ENCODE measurements at places on chromosomes 4 and X. TPM values are rescaled to one million over a fixed set of nuclear protein-coding genes. Genes with fewer than 3 reads are reported as not detected.
A peak's percentile ranks its signal among the peaks of the same experiment; 100 is the strongest.

- DNase-seq: no peak
Measured at GRCh38 chrX:133697656-133698055, 282.4 kb upstream of the GPC4 start.

GRCh38 chr4:137957806-137958205 is 284.3 kb downstream of the SLC7A11 start:
- no peak for DNase-seq

- no peak for DNase-seq
Measured at GRCh38 chr4:25888781-25889180, 25.2 kb upstream of the SMIM20 start.

DNA sequence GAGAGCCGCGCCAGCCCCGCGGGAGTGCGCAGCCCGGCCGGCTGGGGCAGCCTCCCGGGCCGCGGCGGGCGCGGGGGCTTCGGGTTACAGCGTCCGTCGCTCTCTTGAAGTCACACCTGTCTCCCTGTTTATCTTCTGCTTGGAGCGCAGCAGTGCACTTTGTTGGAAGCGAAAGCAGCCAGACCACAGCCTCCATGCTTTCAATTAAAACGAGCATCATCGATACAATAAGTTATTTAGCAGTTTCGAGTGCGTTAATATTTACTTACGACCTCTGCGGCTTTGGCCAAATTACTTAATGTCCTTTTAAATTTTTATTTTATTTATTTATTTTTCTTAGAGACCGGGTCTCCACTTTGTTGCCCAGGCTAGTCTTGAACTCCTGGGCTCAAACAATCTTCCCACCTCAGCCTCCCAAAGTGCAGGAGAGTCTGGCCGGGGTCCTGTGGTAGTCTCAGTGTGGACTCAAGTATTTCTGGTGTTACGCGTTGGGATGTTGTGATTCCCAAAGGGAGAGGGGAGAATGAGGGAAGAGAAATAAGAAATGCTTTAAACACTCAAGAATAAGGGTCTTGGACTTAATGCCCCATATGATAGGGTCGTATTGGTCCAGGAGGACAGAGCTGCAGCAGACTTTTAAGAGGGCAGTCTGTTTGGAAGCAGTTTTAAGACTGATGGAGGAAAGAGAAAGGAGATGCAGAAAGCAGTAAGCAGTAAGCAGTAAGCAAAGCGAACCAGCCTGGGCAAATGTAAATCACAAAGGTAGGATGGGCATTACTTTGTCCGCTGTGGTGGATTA is 504 bp upstream of the PDLIM3 start:
- DNase-seq: peak; percentile 31

DNA sequence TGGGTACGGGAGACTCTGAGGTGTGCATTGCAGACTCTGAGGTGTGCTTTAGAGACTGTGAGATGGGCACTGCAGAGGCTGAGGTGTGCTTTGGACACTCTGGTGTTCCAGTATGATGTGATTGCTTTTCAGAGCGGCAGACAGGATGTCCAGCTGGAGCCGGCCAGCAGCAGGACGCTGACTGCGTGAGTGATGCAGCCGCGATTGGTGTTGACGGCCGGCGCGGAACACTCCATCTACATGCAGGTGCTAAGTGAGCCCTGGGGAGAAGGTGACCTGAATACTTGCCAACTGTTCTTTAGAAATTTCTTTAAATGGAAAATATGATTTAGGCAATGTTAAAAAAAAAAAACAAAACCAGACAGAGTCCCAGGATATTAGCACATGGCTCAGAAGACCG is 103.1 kb upstream of the PPP2R3B start:
- no peak for DNase-seq

GRCh38 chrX:101417981-101418841 is 10.2 kb downstream of the HNRNPH2 start:
- peak; percentile 4 for DNase-seq

DNA sequence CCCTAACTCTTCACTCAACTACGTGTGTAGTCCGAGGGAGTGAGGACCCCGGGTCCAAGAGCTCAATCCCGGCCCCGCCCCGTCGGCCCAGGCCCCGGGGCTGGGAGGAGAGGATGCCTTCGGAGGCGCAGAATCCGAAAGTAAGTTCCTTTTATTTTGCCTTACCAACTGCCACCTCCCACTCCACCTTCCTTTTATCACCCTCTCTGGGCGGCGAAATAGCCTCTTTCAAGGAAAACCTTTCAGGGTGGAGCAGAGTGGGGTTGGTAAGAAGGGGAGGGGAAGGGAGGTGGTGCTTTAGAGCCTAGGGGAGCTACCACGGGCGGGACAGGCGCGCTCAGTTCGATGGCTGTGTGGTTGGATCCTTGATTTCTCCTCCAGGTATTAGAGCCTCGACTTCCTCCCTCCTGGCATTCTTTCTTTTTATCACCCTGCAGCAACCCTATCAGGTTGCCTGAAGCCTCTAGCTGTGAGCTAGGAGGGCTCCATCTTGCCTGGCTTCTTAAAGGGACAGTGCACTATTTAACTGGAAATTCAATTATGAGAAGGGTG is 191.2 kb downstream of the RRAGB start:
- no peak for DNase-seq

GRCh38 chr4:15317246-15317645 is 110.6 kb upstream of the C1QTNF7 start:
- peak; percentile 16 for DNase-seq

GRCh38 chr4:66034671-66035070 is 364.4 kb upstream of the EPHA5 start:
- DNase-seq: no peak

GRCh38 chr4:7607156-7607910 is 172.6 kb upstream of the PSAPL1 start:
- DNase-seq: peak; percentile 16

GRCh38 chrX:31969714-31970113 is 897.9 kb upstream of the FTHL17 start:
- DNase-seq: no peak

DNA sequence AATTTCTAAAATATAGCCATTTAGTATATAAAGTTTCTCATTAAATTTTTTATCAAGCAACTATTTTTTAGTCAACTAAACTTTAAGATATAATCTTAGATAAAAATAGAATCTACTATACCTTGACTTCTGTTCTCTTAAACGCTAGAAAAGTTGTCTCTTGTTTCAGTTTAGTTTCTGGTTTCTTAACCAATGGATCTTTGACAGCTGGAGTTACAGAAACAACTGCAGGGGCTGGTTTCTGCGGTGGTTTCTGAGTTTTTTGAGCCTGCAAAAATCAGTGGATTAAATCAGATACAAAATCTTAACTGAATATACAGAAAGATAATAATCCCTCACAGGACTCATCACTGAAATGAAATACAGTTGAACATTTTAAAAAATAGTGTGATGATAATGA is 21.9 kb downstream of the INTS12 start:
- DNase-seq: no peak

GRCh38 chr4:2402048-2402842 is 16.2 kb downstream of the ZFYVE28 start:
- no peak for DNase-seq

DNA sequence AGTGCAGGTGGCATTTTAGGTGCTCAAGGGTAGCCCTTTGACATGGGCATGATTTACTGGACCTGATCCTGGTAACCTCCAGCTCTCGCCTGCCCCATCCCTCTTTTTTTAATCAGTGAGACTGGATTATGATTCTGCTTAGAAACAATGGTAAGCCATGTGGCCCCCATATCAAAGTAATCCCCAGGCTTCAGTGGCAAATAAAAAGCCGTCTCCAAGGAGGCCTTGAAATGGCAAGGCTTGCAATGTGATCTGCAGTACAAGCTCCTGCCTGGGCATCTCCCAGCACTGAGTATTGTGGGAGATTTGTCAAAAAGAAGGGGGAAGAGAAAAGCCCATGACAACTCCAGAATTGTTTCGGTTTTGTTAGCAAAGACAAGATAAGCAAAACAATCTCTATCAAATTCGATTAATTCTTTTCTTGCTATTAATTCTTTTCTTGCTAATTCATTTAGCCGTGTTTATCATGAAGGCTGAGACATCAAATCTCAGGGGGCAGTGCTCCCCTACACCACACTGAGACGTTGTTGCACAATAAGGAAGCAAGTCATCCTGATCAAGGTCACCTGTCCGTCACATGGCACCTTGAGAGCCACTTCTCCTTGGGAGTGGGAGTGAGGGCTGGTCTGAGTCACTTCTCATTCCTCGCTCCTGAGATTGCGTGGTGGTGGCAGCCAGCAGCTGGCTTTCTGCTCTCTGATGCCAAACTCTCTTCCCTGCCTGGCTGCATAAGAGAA is 312.7 kb upstream of the GATB start:
- DNase-seq: peak; percentile 2

- no peak for DNase-seq
Measured at GRCh38 chr4:139773560-139774318, 108.1 kb downstream of the MGST2 start.

DNA sequence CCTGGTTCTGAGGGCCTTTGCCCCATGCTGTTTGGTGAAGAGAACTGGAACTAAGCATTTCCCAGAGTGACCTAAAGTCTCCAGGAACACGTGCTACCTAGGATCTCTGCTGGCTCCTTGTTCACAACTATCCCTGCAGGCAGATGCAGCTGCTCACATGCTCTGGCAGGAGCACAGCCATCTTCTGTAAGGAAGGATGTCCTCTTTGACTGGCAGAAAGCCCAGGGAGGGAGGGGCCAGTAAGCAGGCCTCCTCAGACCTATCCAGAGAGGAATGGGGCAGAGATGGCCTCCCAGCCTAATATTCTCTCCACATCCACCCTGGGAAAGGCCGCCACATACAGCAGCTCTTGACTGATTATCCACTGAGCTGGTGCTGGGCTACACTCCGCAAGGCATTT is 142.8 kb upstream of the EOLA2 start:
- DNase-seq: no peak

- no peak for DNase-seq
Measured at GRCh38 chrX:44203791-44204190, 139.7 kb downstream of the EFHC2 start.

DNA sequence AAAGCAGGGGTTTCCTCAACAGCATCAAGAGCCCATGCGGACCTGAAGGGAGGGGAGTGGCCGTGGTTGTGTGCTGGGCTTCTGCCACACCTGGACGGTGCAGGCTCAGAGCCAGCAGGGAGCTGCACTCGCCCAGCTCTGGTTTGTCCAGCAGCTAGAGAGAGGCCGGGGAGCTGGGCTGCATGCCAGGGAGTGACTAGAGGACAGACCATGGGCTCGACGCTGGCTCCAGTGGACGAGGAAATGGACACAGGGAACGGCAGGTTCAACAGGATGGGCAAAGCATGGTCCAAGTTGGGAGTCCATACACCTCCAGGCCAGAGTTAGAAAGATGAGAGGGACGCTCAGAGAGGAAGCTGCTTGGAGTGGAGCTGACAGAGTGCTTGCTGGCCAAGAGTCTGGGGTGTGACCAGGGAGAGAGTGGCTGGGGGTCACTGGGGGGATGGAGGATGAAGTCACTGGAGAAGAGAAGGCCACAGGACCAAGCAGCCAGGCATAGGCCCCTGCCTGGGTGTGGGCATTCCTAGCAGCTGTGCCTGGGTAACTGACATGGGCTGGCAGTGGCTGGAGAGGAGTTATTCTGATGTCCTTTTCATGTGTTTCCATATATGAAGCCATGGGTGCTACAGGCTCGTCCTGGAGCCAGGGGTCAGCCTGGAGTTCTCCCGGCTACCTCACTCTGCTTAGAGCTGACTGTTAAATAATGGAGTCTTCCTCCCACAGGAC is 42.8 kb downstream of the HTT-AS start:
- DNase-seq: no peak

- no peak for DNase-seq
Measured at GRCh38 chr4:11469650-11470437, 41.1 kb upstream of the HS3ST1 start.

GRCh38 chr4:5821665-5822358 is 71.1 kb downstream of the CRMP1 start:
- no peak for DNase-seq

- DNase-seq: no peak
Measured at GRCh38 chr4:186137196-186137794, 32.8 kb downstream of the FAM149A start.

DNA sequence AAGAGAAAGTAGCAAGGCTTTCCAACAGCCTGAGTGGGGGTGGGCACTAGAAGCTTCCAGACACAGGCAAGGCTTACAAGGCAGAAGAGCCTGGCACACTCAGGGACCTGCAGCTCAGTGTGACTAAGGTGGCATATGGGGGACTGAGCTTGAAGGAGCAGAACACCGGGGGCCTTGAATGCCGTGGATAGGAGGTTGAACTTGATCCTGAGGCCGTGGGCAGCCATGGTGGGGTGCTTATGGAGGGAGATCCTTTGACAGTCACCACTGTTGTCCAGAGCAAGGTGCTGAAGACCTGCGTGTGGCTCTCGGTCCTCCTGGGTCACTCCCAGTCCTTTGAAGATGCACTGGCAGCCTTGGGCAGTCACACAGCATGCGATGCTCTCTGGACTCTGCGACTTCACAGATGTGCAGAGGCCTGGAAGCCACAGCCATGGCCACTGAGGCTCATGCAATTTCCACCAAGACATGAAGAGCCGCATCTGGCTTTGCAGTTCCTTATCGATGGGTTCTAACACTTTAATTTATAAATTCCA is 18.3 kb downstream of the C4orf50 start:
- DNase-seq: no peak

PRSS12 gene
- total RNA-seq: 113 TPM

NSG1 gene
- total RNA-seq: not detected

DRP2 gene
- not detected for total RNA-seq

DRD5 gene
- not detected for total RNA-seq

IQCM gene
- total RNA-seq: not detected

DDX60 gene
- total RNA-seq: 11.1 TPM

RPS3A gene
- total RNA-seq: 3,245 TPM

MRPS18C gene
- total RNA-seq: 20.9 TPM

ARAF gene
- 2.0 TPM for total RNA-seq
